ENCODE measurements at places on chromosomes 12 and 14.

- DNase-seq = no peak
Observed at GRCh38 chr12:124673801-124674617, 106.6 kb upstream of the NCOR2 start.

- no peak for DNase-seq
Observed at GRCh38 chr12:113239811-113240331, 18.6 kb downstream of the TPCN1 start.

DNA sequence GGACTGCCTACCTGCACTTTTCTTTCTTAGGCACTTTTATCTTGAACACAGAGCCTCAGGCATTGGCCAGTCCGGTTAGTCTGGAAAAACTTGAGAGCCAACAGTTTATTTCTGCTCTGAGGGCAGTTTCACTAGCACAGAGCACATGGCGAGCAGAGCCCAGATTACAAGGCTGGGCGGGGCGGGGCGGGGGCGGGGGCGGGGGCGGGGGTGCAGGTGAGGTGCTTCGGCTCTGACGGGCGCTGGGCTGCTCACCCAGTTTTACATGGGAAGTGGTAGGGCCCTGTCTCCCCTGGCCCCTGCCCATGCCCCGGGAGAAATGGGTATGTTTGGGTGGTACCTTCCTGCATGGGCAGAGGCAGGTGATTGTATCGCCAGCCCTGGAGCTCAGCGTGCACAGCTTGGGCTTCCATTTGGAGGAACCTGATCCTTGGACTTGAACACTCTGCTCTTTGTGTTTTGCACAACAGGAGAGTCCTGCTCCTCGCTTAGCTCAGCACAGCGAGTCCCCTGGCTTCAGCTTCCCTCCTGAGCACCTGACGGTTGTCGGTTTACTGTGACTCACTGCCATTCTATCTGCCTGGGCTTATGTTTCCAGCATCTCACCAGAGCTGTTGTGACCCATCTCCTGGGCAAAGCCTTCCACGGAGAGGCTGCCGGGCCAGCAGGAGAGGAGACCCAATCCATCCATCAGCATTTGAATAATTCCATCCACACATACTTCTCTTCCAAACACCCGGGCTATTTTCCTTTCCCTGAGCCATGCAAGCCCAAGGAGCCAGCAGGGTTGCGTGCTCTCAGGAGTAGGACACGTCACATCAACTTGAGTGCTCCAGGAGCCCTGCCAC lies 108.5 kb downstream of the ARF6 start:
- DNase-seq = no peak

- no peak for DNase-seq
Observed at GRCh38 chr12:130338794-130339601, 1.3 kb downstream of the PIWIL1 start.

- DNase-seq = no peak
Observed at GRCh38 chr14:22502551-22502950, 86.5 kb downstream of the DAD1 start.

GRCh38 chr12:116765271-116765670 lies 27.2 kb downstream of the RNFT2 start:
- DNase-seq = no peak
